ENCODE measurements at places on chromosomes 5 and 9. TPM values are rescaled to one million over a fixed set of nuclear protein-coding genes. Genes with fewer than 3 reads are reported as not detected.

Gene IL13
- not detected for total RNA-seq

Gene RAB24
- 23.9 TPM for total RNA-seq

Gene PCDHA1
- under 0.01 TPM for total RNA-seq

Gene CD14
- total RNA-seq, result 6.6 TPM

Gene SMIM32
- total RNA-seq, result not detected

Gene PCDHB13
- total RNA-seq, result under 0.01 TPM

Gene SH2D3C
- 0.07 TPM for total RNA-seq

Gene SRA1
- 47.5 TPM for total RNA-seq

Gene MARCHF3
- 0.36 TPM for total RNA-seq
